ENCODE measurements at places on chromosomes 1 and 21.

DNA sequence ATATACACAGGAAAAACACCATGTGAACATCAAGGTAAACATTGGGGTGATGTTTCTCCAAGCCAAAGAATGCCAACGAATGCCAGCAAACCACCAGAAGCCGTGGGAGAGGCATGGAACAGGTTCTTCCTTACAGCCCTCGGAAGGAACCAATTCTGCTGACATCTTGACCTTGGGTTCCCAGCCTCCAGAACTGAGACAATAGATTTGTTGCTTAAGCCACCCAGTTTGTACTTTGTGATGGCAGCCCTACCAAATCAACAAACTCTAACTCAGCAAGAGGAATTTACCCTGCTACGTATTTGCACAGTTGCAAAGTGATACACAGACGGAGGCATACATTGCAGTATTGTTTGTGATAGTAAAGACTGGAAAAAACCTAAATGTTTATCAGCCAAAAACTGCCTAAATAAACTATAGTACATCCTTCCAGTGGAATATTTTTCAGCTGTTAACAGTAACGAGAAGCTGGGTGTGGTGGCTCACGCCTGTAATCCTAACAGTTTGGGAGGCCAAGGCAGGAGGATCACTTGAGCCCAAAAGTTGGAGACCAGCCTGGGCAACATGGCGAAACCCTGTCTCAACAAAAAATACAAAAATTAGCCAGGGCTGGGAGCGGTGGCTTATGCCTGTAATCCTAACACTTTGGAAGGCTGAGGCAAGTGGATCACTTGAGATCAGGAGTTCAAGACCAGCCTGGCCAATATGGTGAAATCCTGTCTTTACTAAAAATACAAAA is 12.5 kb upstream of the ZC3H12A start:
- DNase-seq = no peak

- no peak for DNase-seq
These were observed 1.4 kb downstream of the WDTC1 start for GRCh38 chr1:27235827-27236226.

- DNase-seq = no peak
These were observed 3.1 kb upstream of the SHISA4 start for GRCh38 chr1:201885531-201886075.

DNA sequence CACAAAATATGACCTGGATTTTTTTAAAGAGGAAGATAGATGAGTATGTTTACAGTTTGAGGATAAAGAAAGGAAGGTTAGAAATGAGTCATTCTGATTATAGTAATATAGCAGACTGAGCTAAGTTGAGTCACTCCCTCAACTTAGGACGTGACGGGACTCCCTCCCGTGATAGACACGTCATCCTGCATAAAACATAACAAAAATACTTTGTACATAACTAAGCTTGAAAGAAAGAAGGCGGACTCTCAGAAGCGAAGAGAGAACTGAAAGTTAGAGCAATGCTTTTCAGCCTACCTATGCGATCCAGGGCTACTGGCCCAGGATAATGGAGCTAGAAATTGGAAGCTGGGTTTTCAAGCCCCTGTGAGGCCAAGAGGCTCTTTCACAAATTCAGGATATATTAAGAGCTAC is 53.0 kb upstream of the DESI2 start:
- no peak for DNase-seq

GRCh38 chr1:185663332-185663731 is 70.9 kb upstream of the HMCN1 start:
- DNase-seq = no peak

DNA sequence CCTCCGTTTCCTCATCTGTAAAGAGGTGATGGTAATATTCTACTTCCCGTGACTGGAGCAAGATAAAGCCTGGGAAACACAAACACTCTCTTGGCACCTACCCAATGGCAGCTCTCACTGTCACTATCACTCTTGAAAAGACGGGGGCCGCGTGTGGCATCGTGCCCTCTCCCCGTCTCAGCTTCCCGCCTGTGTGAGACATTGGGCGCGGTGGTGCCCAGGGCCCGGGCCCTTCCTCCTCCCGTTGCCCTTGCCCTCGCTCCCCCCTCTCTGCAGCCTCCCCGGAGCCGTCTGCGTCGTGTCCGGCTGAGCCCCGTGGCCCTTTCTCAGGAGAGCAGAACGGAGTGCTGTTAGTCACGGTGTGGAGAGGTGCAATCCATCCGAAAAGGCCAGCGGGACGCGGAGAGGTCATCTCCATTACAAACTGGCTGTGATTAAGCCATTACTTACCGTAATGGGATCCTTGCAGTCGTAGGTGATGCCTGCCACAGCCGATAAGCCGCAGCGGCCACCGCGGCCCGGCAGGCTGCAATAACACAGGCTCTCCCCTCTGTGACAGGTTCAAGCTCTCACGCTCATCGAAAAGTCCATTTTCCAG is 156.4 kb upstream of the ZC3H12A start:
- DNase-seq = no peak

- no peak for DNase-seq
These were observed 195.6 kb upstream of the CAMK1G start for GRCh38 chr1:209387969-209388329.

Measured in head of caudate nucleus (tissue), 42 donors.